ENCODE measurements at places on chromosomes 1 and 21. TPM values are rescaled to one million over a fixed set of nuclear protein-coding genes. Genes with fewer than 3 reads are reported as not detected.

The VHLL gene
- not detected for total RNA-seq

The C4BPA gene
- total RNA-seq: not detected

The KCNE1 gene
- 0.29 TPM for total RNA-seq

The KCNT2 gene
- 2.5 TPM for total RNA-seq

The SRRM1 gene
- total RNA-seq: 38.7 TPM

The ZFP69B gene
- total RNA-seq: 2.2 TPM

The RNU1-2 gene
- under 0.01 TPM for total RNA-seq

The ALDH4A1 gene
- total RNA-seq: 28.0 TPM

The DDAH1 gene
- total RNA-seq: 31.4 TPM

The RPTN gene
- not detected for total RNA-seq

The PLCH2 gene
- total RNA-seq: under 0.01 TPM

The WNT9A gene
- 3.5 TPM for total RNA-seq

The AXDND1 gene
- total RNA-seq: 0.17 TPM

The HMCN1 gene
- 7.4 TPM for total RNA-seq

The GCSAML gene
- total RNA-seq: not detected

The LRRC40 gene
- total RNA-seq: 15.5 TPM

The CFH gene
- total RNA-seq: 128 TPM
